Left renal cortex interstitium (tissue), 4 donors: ENCODE measurements at places on chromosomes 5 and 9. TPM values are rescaled to one million over a fixed set of nuclear protein-coding genes. Genes with fewer than 3 reads are reported as not detected.

NIPAL4 gene
- 0.68 TPM for polyA plus RNA-seq

TAF1L gene
- 0.12 TPM for polyA plus RNA-seq

- DNase-seq: no peak
These were observed 5.3 kb upstream of the OTP start for GRCh38 chr5:77643654-77644370.

GRCh38 chr5:87949676-87950631, 318.7 kb downstream of the TMEM161B start:
- no peak for DNase-seq

DNA sequence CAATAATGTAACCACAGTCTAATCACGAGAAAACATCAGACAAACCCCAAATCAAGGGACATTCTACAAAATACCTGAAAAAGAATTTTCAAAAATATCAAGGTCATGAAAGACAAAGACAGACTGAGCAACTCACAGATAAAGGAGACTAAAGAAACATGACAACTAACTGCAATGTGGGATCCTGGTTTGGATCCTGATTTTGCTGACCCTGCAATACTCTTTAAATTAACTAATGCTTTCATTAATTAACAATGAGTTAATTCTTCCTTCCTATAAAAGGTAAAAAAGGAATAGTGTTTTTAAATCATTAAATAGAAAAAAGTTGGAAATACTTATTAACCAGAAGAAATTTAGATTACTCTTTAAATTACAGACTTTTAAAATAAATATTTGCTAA, 103.6 kb downstream of the MLLT3 start:
- no peak for DNase-seq

- no peak for DNase-seq
These were observed 69.0 kb upstream of the ZSWIM6 start for GRCh38 chr5:61263072-61263471.

DNA sequence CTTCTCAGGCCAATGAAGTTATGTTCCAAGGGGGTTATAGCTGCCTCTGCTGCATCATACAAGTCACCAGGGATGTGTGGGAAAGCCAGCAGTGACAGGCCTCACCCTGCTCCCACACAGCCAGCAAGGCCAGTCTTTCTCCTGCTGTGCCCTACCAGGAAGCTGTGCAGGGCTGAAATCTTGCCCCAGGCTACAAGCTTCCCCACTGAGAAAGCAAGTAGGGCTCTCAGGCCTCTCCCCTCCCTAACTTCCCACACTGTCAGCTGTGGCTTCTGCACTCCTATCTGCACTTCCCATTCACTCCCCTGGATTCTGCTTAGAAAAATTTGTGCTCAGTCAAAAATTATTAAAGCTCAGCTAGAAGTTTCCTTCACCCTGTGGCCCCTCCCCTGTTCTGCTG, 611.2 kb upstream of the ZNF608 start:
- no peak for DNase-seq

CCDC183 gene
- 6.4 TPM for polyA plus RNA-seq

DNA sequence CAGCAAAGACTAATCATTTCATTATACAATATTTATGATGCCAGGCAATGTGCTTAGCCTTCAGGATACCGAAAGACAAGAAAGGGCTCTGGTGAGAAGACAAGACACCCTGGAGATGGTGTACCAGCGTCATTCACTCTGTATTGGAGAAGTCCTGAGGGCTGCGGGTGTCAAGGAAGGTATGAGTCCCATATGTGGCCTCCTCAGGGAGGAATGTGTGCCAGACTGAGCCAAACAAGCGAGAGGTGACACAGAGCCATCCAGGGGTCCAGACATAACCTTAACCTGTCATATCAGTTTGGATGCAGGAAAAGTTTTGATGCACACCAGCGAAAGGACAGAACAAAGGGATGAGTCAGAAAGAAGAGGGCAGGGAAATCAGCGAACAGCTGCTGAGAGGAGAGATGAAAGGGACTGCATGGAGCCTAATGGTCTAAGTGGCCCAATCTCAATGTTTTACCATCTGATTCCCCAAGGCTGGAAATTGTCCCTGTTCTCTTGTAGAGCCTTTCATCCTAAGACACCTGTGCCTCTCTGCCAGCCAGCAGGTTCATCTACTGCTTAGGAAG, 38.9 kb downstream of the ADRA1B start:
- DNase-seq: no peak

FSTL4 gene
- 0.99 TPM for polyA plus RNA-seq

UBQLN1 gene
- 110 TPM for polyA plus RNA-seq

DNA sequence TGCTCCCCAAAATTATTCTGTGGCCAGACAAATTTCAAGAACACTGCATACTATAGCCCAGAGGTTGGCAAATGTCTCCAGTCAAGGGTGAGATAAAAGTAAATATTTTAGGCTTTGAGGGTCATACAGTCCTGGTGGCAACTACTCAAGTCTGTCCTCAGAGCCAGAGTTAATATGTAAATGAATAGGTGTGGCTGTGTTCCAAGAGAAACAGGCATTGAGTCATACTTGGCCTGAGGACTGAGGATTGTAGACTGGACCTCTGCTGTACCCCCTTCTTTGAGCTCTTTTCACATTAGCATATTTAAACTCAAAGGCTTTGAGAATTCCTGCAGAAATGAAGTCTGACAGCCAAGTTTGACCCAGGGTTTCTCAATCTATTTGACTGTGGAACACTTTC, 129.2 kb upstream of the PTCH1 start:
- DNase-seq: no peak

GRCh38 chr9:72509635-72510034, 11.8 kb upstream of the TMC1 start:
- no peak for DNase-seq

GRCh38 chr5:145934276-145934675, 2.1 kb upstream of the SH3RF2 start:
- DNase-seq: no peak

DNA sequence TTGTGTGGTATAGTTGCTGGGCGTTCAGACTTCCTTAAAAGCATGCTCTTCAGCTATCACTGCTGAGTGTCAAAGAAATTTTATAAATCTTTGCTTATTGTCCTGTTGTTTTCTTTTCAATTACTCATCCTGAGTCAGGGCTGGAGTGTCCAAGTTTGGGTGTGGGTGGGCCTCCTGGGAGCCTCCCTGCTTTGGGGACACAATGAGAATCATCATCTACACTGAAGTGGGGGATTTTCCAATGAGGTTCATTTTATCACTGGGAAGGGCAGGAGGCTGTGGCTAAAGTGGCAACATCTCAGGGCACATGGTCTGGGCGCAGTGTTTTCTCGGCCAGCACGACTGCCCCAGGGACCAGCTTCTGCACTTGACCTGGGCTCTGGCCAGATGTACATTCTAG, 19.5 kb downstream of the GFPT2 start:
- no peak for DNase-seq

DNA sequence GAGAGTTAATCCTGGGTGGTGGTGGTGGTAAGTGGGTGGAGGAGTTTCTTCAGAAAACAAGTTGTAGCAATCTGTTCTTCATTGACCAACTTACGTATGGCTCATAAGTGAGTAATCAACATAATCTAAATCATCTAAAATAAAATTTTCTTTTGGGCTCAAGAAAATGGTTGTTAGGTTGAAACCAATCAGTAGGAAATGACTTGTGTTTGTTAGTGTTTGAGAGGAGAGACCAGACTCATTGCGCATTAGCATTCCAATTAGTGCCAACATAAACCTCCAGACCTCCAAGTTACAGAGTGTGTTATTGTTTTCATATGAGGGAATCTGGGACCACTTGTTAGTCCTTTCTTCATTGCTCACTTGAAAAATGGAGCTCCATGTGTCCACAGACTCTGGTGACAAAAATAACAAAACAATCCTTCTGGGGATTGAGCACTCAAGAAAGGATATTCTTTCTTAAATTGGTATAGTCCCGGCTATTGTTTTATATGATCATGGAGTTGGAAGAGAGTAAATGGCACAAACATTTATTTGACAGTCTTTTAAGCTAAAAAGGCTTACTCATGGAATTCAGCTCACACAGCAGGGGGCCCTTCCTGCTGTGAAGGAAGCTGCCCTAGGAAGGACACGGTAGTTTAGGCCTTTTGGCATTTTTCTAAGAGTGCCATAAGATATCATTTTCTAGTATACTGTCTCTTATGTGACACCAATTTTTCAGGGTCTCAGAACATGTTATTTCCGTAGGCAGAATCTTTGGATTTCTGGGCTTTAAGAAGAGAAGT, 441.1 kb downstream of the EBF1 start:
- DNase-seq: no peak

GRCh38 chr5:63154476-63155309, 576.1 kb downstream of the LRRC70 start:
- DNase-seq: no peak
